ENCODE measurements at places on chromosomes 5 and 9.

- DNase-seq, result no peak
Observed at GRCh38 chr5:32951878-32952277, 240.8 kb downstream of the NPR3 start.

GRCh38 chr5:39892708-39893107 lies 467.9 kb upstream of the DAB2 start:
- DNase-seq, result no peak

DNA sequence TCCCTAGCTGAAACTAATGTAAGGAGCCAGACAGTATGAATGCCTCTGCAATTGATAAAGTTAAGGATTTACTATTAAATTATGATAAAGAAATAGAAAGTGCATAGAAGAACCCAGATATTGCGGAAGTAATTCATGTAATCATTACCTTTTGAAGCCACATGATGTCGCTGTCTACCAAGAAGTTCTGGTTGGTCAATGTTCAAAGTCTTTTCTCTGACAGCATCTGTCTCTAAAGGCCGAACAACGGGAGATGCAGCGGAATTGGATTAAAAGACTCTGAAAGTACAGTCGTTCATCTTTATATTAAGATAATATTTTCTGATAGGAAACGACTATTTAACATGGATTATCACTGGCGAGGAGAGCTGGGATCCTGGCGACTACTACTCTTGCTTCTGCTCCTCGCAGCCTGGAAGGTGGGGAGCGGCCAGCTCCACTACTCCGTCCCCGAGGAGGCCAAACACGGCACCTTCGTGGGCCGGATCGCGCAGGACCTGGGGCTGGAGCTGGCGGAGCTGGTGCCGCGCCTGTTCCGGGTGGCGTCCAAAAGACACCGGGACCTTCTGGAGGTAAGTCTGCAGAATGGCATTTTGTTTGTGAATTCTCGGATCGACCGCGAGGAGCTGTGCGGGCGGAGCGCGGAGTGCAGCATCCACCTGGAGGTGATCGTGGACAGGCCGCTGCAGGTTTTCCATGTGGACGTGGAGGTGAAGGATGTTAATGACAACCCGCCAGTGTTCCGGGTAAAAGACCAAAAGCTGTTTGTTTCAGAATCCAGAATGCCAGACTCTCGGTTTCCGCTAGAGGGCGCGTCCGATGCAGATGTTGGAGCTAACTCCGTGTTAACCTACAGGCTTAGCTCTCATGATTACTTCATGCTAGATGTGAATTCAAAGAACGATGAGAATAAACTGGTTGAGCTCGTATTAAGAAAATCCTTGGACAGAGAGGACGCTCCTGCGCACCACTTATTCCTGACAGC lies at the start of gene PCDHA8:
Gene PCDHA8 (plus strand): TSS at position 210 of the 985 bp plus-strand sequence. CDS start 135 bp downstream, at position 345.
- DNase-seq, result no peak

GRCh38 chr5:74850789-74851425 lies 15.3 kb downstream of the FAM169A start:
- no peak for DNase-seq

DNA sequence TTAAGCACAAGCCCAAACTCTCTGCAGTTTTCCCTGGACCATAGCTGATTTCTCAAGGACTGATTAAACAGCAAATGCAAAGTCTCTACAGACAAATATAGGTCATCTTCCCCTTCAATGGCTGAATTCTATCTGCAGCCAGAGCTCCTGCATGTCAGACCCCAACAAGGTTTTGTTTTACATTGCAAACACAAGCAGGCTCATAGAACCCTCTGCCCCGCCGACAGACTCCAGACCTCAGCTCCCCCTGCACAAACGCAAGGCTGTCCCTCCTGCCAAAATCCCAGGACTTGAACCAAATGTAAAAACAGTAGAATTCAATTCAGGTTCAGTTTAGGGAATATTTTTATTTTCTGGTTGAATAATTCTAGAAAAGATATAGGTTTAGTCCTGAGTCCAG lies 526.7 kb upstream of the TRPC7 start:
- no peak for DNase-seq

DNA sequence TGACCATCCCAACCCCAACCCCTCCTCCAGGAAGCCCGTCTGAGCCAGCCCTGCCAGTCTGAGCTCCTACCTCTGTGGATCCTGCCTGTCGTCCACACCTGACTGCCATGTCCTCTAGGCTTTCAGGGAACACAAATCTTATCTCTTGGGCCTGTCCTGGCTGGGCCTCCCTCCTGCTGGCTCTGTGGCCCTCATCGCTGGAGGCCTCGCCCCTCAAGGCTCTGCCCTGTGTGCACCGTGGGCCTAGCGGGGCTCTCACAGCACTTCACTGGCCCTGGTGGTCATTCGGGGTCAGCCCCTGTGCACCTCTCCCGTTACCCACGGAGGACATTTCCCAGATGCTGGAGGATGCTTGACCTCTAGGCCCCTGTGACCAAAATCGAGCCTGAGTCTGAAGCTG lies 133.3 kb downstream of the RXRA start:
- no peak for DNase-seq

DNA sequence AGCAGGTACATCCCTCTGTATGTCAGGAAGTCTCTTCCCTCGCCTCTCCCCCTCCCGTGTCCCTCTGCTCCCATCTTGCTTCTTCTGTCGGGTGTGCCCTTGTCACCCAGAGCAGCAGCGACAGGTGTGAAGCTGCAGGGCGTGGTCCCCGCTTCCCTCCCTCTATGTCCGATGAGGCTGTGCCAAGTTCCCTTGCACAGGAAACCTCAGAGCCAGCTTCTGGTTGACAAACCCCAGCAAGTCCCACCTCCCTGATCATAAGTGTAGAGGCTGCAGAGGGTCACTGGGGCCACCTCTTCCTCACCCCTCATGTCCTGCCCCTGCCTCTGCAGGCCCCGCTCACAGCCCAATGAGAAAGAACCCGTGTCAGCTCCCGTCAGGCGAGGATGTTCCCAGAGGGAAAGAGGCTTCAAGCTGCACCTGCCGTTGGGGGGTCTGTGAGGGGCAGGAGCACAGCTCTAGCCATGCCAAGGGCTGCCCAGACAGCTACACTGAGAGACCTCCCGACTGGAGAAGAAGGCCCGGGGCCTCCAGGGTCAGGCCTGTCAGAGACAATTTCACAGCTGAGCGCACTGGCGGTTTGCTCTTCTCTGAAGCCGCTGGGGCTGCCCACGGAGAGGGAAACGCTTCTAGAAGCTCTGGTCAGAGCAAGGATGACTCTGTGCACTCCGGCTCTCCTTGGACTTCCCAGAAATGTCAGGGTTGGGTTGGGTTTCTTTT lies 73.3 kb downstream of the AK8 start:
- peak; percentile 18 for DNase-seq

GRCh38 chr5:157562111-157562581 lies 13.4 kb downstream of the ADAM19 start:
- no peak for DNase-seq

DNA sequence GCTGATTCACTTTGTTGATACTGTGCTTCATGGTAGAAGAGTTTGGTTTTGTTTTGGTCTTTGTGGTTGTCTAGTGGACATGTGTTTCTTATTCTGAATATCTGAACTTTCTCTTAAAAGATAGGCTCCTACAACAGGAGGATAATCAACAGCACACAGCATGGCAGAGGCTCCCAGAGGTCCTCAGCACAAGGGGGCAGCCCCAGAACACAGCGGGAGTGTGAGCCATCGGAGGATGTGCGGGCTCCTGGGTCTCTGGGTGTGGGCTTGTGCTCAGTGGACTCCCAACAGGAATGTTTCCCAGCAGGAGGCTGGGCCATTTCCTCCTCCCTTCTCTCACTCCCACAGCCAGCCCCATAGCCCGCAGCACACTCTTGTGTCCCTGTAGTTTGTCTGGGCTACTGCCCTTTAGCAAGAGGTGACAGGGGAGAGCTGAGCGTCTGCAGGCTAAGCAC lies 164.3 kb upstream of the OTULINL start:
- peak; percentile 46 for DNase-seq

DNA sequence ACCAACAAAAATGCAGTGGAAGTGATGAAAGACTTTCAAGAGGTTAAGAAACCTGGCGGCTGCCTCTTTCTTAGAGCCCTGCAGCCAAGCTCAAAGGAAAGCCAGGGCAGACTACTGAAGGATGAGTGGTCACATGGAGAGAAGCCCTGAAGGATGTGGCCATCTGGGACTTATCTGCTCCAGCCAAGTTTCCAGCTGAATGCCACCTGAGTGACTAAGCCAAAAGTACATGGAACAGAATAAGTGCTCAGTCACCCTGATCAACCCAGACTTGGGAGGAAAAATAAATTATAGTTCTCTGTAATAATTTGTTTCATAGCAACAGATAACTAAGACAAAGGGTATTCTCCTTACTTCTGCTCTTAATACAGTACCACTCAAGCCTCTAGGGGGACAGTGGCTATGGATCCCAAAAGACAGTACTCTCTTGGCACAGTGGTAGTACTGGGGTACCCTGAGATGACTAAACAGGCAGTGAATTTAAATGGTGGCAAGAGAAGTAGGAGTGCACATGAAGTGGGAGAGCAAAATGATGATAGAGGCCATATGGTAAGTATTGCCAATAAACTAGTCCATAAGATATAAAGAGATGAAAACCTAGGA lies 182.3 kb downstream of the ELAVL2 start:
- peak; percentile 82 for DNase-seq

DNA sequence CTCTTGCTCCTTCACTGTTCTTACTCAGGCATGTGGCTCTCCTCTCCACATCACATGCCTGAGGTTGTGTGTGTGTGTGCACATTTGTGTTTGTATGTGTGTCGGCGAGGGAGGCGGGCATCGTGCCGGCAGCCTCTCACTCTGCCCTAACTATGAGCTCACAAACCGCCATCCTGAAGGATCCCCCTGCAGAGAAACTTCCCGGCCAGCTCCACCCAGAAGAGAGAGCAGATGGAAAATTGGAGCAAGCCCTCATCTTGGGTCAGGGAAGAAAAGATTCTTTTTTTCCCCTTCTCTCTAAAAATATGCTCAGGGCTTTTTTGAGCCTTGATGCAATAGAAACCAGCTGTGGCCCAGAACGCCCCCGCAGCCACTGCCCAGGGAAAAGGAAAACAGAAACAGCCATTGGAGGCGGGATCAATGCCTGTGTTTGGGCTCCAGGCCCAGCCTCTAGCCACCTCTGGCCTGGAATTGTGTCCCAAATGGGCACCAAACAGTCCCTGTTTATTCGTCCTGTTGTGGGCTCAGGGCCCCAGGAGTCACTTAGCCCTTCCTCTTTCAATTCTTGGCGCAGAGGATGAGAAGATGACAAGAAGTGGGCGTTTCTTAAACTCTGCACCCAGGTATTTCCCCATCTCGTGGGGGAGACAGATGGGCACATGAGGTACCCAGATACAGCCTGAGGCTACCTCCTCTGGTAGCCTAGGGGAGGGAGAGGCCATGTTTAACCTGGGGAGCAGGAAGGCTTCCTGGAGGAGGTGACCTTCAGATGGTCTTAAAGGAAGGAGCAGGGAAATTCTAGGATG lies 151.5 kb downstream of the RGS3 start:
- DNase-seq, result no peak

DNA sequence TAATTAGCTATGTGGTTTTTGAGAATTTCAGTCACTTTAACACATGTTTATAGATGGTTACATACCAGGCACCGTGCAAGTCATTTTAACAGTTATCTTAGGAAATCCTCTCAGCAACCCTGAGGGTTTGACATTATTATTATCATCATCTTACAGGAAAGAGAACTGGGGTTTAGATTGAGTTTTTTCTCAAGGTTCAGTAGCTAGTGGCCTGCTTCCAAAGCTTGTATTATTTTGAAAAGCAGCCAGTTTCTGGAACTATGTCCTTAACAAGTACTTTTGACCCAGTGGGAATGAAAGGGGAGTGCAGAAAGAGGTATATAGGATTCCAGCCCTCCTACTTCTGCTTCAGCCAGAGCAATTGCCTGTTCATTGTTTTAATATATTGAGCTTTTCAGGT lies 157.5 kb downstream of the COMMD10 start:
- DNase-seq, result no peak

DNA sequence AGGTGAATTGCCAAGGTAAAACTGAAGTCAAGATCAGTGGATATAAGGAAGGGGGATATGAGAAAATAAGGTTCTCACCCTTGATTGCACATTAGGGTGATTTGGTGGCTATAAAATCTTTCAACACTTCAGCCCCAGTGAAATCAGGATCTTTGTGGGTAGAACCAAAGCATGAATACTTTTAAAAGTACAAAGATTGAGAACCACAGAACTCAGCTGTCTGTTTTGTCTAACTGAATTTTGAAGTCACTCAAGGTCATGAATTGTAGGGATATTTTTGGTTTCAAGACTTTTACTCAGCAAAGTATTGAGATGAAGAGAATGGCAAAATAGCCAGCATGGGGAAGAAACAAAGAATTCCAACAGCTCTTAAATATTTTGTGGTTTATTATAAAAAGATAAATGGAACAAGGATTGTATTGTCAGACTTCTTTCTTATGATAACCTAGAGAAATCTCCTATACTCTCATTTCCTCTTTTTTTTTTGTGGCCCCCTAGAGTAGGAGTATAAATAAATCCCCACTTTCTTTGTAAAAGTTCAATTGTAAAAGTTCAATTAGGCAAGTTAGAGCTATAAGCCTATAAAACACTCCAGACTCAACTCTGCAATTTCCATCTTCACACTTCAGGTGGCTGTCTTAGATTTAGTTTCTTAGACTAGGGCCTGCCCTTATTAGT lies 272.9 kb downstream of the PDE4D start:
- DNase-seq, result no peak

GRCh38 chr9:2047144-2047671 lies 32.1 kb downstream of the SMARCA2 start:
- no peak for DNase-seq

GRCh38 chr9:86274821-86275643 lies 7.3 kb downstream of the ISCA1 start:
- DNase-seq, result no peak

DNA sequence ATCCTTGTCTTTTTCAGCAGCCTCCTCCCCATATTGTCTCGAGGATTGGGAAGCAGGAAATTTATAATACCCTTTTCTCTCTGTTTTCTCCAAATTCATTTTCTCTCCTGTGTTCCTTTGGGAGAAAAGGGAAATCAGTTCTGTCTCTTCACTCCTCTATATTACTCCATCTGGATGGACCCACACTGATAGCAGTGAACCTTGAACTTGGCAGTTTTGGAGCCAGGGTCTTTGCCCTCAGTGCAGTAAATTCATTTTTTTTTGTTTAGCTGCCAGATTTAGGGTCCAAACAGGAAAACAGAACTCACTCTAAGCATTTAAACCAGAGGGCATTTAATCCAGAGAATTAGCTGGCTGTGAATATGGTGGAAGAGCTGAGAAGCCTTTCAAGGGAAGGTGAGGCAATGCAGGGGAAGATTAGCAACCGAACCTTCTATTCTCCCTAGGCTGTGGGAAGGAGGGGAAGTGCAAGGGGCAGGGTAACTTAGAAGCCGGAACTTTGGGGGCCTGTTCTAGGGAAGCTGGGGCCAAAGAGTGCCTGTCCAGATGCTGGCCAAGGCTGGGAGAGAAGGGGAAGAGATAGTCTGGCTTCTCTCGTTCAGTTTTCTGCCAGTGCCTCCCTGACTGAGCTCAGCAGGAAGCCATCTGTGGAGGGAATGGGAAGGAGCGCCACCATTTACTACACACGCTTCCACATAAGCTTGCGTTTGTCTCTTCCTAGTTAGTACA lies 16.3 kb upstream of the NPR2 start:
- no peak for DNase-seq

GRCh38 chr5:56475689-56476486 lies 242.8 kb upstream of the ANKRD55 start:
- DNase-seq, result no peak

- no peak for DNase-seq
Observed at GRCh38 chr9:16475996-16476395, 394.5 kb downstream of the BNC2 start.

- no peak for DNase-seq
Observed at GRCh38 chr9:110541950-110542349, 37.6 kb downstream of the SVEP1 start.

- DNase-seq, result no peak
Observed at GRCh38 chr9:4639420-4639819, 22.7 kb upstream of the PLPP6 start.

- no peak for DNase-seq
Observed at GRCh38 chr9:72506615-72507014, 14.8 kb upstream of the TMC1 start.

Measured in RCC 7860 (cell line).